Mesendoderm (in vitro differentiated cells): ENCODE measurements at places on chromosomes 5 and 9.

DNA sequence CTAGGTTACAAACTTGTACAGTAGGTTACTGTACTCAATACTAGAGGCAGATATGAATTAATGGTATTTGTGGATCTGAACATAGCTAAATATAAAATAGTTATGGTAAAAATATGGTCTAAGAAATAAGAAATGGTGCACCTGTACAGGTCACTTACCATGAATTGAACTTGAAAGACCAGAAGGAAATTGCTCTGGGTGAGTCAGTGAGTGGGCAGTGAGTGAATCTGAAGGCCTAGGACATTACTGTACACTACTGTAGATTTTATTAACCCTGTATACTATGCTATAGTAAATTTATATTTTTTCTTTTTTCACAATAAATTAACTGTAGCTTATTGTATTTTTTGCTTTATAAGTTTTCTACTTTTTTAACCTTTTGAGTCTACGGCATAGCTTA, 1020.4 kb downstream of the CDH18 start:
- no peaks in the 10 kb centered on the region for H3K4me1 ChIP-seq
- no peak for DNase-seq
- no peak overlapping the region for H3K27ac ChIP-seq

DNA sequence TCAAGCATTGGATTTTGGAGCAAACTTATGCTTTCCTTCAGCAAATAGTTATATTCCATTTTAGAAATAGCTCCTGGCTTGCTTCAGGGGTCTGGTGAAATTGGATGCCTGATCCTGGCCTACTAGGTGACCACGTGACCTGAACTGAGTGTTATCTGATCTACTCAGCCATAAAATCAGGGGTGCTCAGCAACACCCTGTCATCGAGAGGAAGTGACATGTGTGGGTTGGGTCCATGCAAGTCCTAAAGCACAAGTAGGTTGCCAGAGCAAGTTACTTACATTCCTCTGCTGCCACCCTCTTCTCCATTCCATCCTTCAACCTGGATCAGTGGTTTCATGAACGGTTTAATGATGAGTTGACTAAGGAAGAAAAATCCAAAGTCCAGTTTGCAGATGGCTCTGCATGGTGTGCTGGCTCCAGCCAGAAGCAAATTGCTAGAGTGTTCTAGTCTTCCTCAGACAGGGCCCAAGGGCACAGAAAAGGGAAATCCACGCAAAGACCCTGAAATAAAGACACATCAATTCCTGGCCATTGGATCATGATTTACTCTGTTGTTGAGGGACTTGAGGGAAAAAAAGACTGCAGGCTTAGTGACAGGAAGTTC, 2.8 kb upstream of the FAM193B start:
- H3K36me3 ChIP-seq: no peaks in the 10 kb centered on the region
- H3K4me3 ChIP-seq: no peak overlapping the region
- no peak overlapping the region for H3K27ac ChIP-seq

DNA sequence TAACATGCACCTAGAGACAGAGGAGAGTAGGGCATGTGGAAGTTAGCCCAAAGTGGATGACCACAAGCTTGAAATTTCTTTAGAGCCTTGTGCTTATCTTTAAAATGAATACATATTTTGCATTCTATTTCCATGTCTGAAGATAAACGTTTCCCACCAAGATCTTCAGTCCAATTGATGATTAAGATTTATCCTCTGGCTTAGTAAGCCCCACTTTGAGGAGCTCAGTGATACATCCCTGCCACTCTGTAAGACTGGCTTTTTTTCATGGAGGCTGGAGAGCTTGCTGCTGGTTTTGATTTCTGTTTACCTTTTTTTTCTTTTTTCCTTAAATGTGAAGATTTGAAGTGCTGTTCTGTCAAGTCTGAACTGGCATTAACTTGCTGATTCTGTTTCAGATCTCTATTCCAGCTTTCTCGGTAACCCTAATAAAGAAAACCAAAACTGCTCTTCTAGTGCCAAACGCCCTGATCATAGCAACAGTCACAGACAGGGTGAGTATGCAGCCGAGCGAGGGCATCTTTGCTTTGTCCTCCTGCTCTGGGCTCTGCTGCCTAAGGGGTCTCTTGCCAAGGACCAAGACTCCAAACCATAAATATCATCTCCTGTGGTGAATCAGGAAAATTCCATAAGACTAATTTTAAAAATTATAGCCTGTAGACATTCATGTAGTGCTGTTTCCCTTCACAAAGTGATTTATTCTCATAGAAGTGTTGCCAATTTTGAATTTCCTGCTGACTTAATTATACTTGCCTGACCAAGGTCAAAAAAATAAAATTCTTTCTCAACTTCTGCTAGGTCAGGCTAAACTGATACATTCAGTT, 54.3 kb downstream of the GRAMD2B start:
- no peaks in the 10 kb centered on the region for H3K4me1 ChIP-seq
- H3K27me3 ChIP-seq: no peaks in the 10 kb centered on the region
- H3K27ac ChIP-seq: no peak overlapping the region
- no peak for DNase-seq

DNA sequence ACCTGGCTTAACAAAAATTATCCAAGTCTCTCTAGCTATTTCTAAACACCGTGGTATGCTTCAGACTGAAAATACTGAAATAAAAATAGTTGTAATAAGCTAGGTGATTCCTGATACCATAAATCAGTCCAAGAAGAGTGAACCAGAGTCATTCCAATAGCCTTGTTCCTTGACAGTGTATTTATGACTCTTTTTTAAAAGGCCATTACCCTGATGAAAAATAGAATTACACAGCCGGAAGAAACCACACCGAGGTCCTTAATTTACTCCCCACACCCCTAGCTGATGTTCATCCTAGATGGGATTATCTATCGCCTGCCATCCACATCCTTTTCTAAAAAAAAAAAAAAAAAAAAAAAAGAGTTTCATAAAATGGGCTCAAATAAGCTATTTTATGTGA, 457.6 kb upstream of the GRAMD2B start:
- H3K36me3 ChIP-seq: no peaks in the 10 kb centered on the region
- H3K27me3 ChIP-seq: no peaks in the 10 kb centered on the region
- DNase-seq: no peak
- H3K27ac ChIP-seq: no peak overlapping the region

GRCh38 chr5:62257020-62257367, 49.0 kb upstream of the KIF2A start:
- DNase-seq: no peak
- no peaks in the 10 kb centered on the region for H3K27me3 ChIP-seq
- no peaks in the 10 kb centered on the region for H3K4me1 ChIP-seq
- H3K36me3 ChIP-seq: no peaks in the 10 kb centered on the region
- no peak overlapping the region for H3K4me3 ChIP-seq

- no peak overlapping the region for H3K27ac ChIP-seq
- no peak for DNase-seq
- H3K4me3 ChIP-seq: no peak overlapping the region
These were observed 140.9 kb upstream of the GAS1 start for GRCh38 chr9:87088192-87088591.

GRCh38 chr9:99294850-99295461, 72.9 kb downstream of the SEC61B start:
- H3K27me3 ChIP-seq: no peaks in the 10 kb centered on the region
- no peak overlapping the region for H3K27ac ChIP-seq
- H3K4me1 ChIP-seq: peaks cover 3% of the 10 kb centered on the region
- H3K36me3 ChIP-seq: no peaks in the 10 kb centered on the region
- DNase-seq: peak; percentile 38

DNA sequence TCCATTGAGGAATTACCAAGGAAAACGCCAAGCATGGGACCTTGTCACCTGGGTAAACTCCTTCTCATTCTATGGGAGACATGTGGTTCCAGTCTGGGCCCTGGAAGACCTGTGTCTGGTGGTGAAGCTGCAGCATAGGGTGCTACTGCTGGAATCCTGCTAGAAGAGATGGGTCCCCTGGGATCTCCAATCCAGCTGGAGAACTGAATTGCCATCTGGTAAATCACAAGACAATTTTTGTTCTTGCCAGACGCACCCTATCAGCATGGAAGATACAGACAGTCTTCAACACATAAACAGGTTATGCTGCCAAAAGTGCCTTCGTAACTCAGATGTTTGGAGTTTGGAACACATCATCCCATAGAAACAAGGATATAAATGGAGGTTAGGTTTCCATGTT, 424.0 kb upstream of the BRINP1 start:
- H3K36me3 ChIP-seq: no peaks in the 10 kb centered on the region
- no peaks in the 10 kb centered on the region for H3K27me3 ChIP-seq
- no peaks in the 10 kb centered on the region for H3K4me1 ChIP-seq
- DNase-seq: no peak

- H3K27me3 ChIP-seq: no peaks in the 10 kb centered on the region
- no peaks in the 10 kb centered on the region for H3K36me3 ChIP-seq
- no peaks in the 10 kb centered on the region for H3K4me1 ChIP-seq
- DNase-seq: peak; percentile 21
These were observed 60.8 kb upstream of the ARRDC3 start for GRCh38 chr5:91443761-91444467.

DNA sequence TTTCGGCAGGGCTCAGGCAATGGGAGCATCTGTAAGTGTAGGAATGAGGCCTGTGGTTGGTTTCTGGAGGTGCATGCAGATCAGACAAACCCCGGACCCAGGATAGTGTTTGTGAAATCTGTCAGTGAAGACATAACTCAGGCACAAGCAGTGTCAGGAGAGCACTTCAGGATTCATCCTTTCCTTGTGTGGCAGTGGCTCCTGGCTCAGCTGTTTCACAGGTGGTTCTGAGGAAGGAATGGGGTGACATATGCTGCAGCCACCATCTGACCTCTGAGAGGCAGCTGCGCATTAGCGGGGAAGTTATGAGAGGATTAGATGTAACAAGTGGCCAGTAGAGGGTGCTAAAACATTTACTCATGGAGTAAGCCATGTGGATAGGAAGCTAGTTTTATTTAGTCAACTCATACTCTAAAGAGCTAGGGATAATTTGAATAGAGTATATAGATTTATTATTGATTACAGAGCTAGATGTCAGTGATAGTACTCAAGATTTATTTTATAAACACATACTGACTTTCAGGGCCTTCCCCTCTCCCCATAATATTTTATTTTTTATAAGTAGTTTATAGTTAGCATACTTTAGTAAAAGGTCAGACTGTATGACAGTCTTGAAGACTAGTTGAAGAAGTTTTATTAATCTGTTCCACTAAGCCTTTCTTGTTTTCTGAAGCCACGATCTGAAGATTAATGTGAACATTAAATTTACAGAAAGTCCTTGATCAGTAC, 28.4 kb downstream of the NNT start:
- H3K4me1 ChIP-seq: peaks cover 6% of the 10 kb centered on the region
- H3K27me3 ChIP-seq: no peaks in the 10 kb centered on the region
- peak; percentile 91 for DNase-seq
- H3K36me3 ChIP-seq: no peaks in the 10 kb centered on the region

DNA sequence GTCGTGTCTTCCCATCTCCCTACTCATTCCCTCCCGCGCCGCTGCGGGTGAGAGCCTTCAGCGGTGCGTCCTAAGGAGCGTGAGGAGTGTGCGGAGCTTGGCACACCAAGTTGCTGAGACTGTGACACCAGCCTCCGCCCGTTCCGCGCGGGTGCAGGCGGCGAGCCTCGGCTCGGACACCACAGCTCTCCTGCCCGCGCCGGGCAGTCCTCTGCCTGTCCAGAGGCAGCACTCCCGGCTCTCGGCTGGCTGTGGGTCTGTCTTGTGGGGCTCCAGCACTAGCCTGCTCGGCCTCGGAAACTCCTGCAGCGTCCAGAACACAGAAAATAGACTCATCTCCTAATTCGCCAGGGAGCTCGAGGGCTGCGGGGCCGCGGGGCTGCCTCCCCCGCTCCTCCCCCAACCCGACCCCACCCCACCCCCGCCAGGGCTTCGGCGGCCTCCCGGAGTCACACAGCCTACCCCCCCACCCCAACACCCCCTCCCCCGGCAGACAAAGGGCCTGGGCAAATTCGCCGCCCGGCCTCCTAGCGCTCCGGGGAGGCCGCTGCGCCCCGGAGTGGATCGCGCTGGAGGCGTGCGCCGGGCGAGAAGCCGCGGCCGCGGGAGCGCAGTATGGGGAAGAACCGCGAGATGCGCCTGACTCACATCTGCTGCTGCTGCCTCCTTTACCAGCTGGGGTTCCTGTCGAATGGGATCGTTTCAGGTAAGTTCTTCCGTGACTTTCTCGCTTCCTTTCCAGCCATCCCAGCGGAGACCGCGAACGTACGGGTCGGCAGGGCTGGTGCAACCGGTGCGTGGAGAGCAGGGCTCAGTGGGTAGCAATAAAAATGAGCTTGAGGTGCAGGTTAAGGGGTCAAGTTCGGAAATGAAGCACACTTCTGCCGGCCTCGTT, at the start of gene ADAMTS19:
Gene ADAMTS19 (plus strand): TSS at position 522 of the 895 bp plus-strand sequence. CDS start 94 bp downstream, at position 616.
- DNase-seq: peak; percentile 86
- peaks cover 6% of the 10 kb centered on the region for H3K4me1 ChIP-seq
- no peaks in the 10 kb centered on the region for H3K27me3 ChIP-seq
- peak within 1 kb of the TSS; percentile 82 for H3K27ac ChIP-seq

- H3K36me3 ChIP-seq: no peaks in the 10 kb centered on the region
- H3K4me3 ChIP-seq: no peak overlapping the region
- H3K4me1 ChIP-seq: no peaks in the 10 kb centered on the region
- H3K27ac ChIP-seq: no peak overlapping the region
- no peaks in the 10 kb centered on the region for H3K27me3 ChIP-seq
These were observed 22.6 kb downstream of the PRRT1B start for GRCh38 chr9:131567910-131568309.

GRCh38 chr9:138063033-138063432, 185.5 kb downstream of the CACNA1B start:
- no peak overlapping the region for H3K4me3 ChIP-seq
- no peaks in the 10 kb centered on the region for H3K27me3 ChIP-seq
- no peaks in the 10 kb centered on the region for H3K4me1 ChIP-seq
- H3K36me3 ChIP-seq: no peaks in the 10 kb centered on the region
- no peak overlapping the region for H3K27ac ChIP-seq
- no peak for DNase-seq

DNA sequence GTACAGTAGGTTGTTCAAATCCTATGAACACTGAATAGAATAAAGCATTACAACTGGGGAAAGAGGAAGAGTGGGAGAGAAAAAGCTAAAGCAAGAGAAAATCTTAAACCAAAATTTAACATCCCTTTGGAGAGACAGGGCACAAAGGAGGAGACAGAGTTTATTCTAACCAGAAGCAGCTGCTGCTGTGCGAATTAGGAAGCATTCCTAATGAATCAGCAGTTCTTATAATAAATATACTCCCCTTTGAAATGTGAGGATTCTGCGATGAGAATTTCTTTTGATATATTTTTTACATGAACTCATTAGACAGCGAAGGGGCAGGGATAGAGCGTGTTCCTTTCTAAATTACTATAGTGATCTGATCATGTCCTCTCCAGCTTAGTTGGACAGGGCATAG, 233.4 kb downstream of the DENND1A start:
- H3K4me3 ChIP-seq: no peak overlapping the region
- no peak for DNase-seq
- no peaks in the 10 kb centered on the region for H3K27me3 ChIP-seq

DNA sequence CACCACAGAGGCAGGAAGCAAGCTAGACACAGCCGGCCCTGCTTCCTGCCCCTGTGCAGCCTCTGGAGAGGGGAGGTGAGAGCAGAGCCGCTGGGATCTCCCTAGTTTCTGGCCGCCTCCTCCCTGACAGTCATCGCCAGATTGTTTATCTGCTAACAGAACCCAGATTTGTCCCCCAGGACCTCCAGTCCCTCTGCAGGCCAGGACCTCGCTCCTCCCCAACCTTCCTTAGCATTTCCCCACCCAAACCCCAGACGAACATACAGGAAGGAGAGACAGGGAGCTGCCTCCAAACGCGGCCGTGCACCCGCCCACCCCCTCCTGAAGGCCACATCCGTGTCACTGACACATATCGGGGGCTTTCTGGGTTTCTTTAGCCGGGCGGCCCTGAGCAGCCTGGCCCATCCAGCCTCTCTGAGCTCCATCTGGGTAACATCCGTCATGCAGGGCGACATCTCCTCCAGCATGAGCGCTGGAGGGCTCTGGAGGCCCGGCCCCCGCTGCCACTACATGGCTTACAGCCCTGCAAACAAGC, 47.5 kb downstream of the DBH start:
- no peaks in the 10 kb centered on the region for H3K36me3 ChIP-seq
- peak; percentile 79 for DNase-seq
- H3K4me1 ChIP-seq: no peaks in the 10 kb centered on the region
- H3K27me3 ChIP-seq: no peaks in the 10 kb centered on the region
- no peak overlapping the region for H3K4me3 ChIP-seq
- H3K27ac ChIP-seq: no peak overlapping the region
